ENCODE measurements at places on chromosomes 11 and 22.

DNA sequence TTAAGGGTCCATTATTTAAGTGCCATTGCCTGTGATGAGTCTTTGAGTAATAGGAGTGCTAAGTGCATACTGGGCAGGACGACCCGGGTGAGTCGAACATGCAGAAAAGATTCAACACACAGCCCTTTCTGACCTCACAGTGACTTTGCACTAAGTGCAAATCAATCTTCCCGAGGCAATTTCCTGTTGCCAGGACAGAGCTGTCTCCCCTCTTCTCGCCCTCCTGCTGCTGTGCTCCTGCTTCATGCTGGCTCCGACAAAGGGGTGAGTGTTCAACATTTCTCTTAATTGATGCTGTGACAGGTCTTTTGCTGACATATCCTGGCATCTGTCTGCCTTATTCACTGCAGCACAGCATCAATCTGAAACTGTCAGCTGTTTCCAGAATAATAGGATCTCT lies 42.0 kb downstream of the MCHR1 start:
- no peak for DNase-seq

DNA sequence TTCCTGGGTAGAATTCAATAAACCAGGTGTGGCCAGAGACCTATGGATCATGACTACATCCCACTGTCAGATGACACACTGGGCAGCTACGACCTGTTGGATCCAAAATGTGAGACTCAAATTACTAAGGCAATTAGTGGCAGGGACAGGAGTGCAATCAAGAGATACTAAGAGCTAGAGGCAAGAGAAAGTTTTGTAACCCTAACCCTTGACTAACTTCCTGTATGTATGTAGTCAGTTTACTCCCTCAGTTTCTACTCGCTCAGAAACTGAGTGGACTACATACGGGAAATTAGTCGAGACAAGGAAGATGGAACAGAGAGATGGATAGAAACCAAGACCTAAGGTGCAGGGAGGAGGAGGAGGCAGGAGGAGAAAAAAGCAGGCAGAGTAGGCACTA lies 2.7 kb downstream of the CYB5R2 start:
- DNase-seq = no peak

GRCh38 chr11:15607361-15608036 lies 492.8 kb downstream of the INSC start:
- DNase-seq = no peak

- no peak for DNase-seq
Measured at GRCh38 chr22:17969701-17970113, 54.7 kb downstream of the MICAL3 start.

DNA sequence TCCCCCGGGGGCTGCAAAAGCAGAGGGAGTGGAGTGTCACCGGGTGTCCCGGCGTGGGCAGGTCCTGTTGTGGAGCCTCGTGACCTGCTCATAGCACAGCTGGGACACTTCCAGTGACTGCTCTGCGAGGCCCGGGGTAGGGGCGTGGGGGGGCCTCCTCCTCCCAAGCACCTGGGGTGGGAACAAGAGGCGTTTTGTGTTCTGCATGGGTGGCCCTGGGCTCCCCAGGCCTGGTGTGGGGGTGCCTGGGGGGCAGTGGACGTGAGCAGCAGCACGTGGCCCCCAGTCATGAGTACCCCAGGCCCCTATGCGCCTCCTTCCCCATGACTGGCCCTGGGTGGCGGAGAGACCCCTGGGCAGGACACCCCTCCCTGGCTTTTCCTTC lies 104.7 kb downstream of the KCNQ1 start:
- no peak for DNase-seq

- no peak for DNase-seq
Measured at GRCh38 chr11:118358071-118358470, 1.3 kb upstream of the UBE4A start.

GRCh38 chr11:8947230-8947943 lies 4.6 kb upstream of the ASCL3 start:
- DNase-seq = no peak

DNA sequence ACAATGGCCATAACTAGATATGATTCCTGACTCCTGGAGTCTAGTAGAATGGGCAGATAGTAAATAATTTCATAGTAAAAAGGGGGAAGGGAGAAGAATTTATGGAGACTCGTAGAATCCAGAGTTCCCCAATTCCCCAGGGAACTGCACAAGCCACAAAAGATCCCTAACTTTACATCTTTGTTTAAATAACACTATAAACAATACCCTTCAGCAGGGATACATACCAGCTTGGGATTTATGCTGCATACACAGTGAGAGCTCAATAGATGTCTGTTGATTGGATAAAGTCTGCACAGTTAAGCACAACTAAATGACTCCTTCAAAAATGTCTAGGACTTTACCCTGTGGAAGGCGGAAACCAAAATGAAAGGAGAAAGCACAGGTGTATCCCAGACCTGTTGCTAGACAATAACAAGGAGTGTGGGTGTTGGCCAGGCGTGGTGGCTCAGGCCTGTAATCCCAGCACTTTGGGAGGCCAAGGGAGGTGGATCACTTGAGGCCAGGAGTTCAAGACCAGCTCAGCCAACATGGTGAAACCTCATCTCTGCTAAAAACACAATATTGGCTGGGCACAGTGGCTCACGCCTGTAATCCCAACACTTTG lies 6.8 kb downstream of the SLC35F2 start:
- DNase-seq = no peak

DNA sequence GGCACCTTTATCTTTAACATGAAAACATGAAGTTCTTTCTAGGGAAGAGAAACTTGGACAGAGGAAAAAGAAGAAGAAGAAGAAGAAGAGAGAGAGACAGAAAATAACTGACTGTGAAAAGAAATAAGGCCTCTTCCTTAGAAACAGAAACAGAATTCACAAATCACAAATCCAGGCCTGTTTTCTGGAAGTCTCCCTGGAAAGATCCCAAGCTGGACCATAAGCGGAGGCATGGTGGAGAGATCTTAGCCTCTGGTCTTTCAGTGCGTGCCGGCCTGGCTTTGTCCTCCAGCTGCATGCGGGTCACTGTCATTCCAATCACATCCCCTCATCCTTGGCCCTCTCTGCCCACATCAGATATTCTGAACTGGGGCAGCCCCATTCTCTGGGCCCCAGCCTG lies 6.9 kb downstream of the FXYD6 start:
- no peak for DNase-seq

- no peak for DNase-seq
Measured at GRCh38 chr11:74951226-74951625, 2.2 kb downstream of the SPCS2 start.

DNA sequence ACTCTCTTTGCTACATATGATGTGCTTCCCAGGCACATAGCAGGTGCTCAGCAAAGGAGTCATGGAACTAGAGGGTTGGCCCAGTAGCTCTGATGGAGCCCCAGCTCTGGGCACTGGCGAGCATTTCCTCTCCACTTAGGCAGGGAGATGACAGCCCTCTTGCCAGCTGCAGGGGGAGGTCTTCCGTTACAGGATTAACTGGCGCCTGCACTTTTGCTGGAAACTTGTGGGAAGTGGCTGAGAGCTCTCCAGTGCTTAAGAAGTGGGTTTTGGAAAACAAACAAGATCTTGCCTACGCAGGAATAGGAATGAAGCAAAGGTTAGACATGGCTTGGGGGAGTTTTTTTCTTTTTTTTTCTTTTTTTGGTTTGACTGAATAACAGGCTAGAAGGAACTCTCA lies 75.5 kb downstream of the MICAL2 start:
- DNase-seq = no peak

DNA sequence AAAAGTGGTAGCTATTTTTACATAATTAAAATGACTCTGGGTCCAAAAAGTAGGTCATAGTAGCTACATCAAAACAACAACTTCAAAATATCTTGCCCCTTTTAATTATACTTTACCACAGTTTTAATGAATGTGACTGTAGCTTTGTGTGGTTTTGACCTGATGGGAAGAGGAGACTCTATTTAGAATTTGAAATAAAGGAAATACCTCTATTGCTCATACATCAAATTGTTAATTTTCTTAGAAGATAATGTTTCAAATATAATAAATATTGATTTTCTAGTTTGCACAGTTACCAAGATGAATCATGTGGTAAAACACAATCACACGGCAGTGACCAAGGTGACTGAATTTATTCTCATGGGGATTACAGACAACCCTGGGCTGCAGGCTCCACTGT lies at the start of gene OR8K1:
OR8K1 (plus strand) TSS at position 301 of the 400 bp plus-strand sequence; CDS start at position 301, 0 bp downstream.
- no peak for DNase-seq

DNA sequence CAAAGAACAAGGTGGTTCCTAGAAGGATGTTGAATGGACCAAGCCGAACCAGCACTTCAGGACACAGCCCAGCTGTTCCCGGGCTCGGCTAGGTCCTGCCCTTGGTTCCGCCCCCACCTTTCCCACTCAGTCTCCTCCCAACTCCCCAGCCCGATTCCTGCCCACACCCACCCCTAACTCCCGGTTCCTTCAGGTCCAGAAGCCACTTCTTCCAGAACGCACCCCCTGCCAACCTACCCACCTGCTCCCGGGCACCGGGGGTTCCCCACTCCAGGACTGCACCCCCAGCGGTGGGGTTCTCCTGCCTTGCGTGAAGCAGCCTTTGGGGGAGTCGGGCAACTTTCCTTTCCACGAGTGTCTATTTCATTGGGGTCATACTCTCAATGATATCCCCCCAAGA lies 30.7 kb downstream of the CERK start:
- no peak for DNase-seq

DNA sequence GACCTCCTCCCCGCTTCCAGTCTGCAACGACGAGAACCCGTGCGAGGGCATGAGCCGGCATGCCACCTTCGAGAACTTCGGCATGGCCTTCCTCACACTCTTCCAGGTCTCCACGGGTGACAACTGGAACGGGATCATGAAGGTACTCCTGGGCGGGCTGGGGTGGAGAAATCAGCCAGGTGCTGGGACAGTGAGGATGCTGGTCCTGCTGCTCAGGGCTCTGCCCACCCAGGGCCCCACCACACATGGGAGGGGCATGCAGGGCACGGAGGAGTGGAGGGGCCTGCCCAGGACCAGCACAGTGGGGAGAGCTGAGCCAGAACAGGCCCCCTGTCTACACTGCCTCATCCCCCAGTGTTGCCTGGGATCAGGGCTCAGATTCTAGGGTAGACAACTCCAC lies 107.4 kb downstream of the CACNA1I start:
- no peak for DNase-seq

DNA sequence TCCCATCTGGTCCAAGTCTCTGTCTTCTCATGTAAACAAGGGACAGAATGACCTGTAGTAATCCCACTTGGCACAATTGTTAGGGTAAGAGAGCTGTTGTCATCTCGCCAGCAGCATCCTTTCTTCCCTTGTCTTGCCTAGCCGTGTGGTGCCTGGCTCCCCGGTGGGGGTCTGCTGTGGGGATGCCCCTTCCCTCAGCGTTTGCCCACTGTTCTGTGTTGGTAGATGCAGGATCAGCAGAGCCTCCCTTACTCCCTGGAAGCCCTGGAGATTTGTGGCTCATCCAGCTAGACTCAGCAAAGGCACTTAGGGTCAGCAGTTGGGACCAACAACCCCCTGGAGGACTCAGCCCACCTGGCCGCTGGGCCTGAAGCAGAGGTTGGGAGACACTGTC lies 13.0 kb downstream of the ACO2 start:
- no peak for DNase-seq

GRCh38 chr11:76663912-76664440 lies 6.6 kb downstream of the LRRC32 start:
- DNase-seq = no peak

- no peak for DNase-seq
Measured at GRCh38 chr22:22158207-22158816, 86.3 kb upstream of the VPREB1 start.

- no peak for DNase-seq
Measured at GRCh38 chr11:72314600-72315392, 70.8 kb upstream of the PHOX2A start.

- DNase-seq = no peak
Measured at GRCh38 chr11:68302256-68302655, 10.1 kb upstream of the LRP5 start.

- no peak for DNase-seq
Measured at GRCh38 chr11:13215149-13215548, 62.4 kb upstream of the BMAL1 start.

DNA sequence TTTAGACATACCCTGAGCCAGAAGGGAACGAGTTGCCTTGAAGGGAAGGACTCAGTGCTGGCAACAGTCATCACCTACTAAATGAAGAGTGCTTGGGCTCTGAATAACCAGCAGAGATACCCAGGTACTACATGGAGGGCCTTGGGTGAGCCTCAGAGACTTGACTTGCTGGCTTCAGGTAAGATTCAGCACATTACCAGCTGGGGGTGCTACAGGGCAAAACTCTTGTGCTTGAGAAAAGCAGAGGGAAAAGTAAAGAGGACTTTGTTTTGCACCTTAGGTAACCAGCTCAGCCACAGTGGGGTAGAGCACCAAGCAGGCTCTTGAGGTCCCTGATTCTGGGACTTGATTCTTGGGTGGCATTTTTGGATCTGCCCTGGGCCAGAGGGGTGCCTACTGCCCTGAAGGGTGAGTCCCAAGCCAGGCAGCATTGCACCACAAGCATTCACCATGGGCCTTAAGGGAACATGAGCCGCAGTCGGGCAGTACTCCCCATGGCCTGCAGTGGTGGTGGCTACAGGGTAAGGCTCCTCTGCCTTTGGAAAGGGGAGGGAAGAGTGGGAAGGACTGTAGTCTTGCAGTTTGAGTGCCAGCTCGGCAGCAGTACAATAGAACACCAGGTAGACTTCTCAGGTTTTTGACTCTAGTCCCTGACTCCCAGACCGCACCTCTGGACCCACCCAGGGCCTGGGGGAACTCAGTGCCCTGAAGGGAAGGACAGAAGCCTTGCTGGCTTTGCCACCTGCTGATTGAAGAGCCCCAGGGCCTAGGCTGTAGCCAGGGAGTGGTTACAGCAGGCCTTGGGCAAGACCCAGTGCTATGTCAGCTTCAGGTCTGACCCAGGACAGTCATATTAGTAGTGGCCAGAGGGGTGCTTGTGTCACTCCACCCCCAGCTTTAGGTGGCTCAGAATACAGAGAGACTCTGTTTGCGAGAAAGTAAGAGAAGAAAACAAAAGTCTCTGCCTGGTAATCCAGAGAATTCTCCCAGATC lies 22.7 kb upstream of the PLEKHA7 start:
- DNase-seq = no peak

GRCh38 chr11:34458525-34458924 lies 19.8 kb downstream of the CAT start:
- no peak for DNase-seq

DNA sequence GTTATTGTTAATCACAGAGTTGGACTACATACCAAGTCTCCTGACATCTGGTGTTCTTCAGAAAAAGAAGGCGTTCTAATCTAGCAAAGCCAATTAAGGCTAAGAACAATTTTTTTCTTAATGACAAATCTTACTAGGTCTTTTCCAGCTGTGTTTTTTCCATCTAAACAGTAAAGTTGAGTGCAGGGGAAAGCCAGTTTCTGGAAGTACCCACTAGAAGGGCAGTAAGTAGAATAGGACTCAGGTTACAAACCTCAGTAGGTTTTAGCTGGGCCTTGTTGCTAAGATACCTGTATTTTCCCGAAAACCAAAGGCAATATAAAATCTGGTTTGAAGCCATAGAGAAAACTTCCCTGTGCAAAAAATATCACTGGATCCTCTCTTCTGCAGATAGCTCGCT lies 351.9 kb downstream of the ETS1 start:
- DNase-seq = no peak

Measured in stimulated activated CD4-positive, alpha-beta T cell treated with anti-CD3 and anti-CD28 coated beads, TNF-alpha, amount 100 ng/mL, for 1 hour (primary cell).